ENCODE measurements at places on chromosomes 4 and X.

- DNase-seq: no peak
Observed at GRCh38 chrX:46838486-46838870, 1.6 kb downstream of the RP2 start.

- DNase-seq: no peak
Observed at GRCh38 chr4:104677116-104677515, 182.4 kb upstream of the CXXC4 start.

- DNase-seq: peak; percentile 47
Observed at GRCh38 chr4:54802336-54802735, 144.6 kb downstream of the KIT start.

DNA sequence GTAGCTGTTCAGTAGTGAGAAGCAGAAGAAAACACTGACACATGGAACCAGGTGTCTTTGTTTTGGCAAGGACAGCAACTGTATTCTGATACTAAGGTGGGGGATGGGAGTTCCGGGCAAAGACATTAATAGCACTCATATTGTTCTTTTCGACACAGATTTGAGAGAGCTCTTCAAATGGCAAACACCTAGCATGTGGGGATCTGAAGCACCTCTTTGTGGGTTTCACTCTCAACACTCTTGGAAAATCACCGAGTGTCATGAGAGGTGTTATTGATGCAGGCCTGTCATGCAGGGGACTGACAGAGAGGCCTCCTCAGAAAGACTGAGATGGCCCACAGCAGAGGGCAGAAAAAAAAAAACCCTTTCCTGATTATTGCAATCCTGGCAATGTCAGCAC, 228.4 kb upstream of the VCX start:
- no peak for DNase-seq

GRCh38 chr4:100070868-100071267, 119.4 kb downstream of the DDIT4L start:
- DNase-seq: no peak

GRCh38 chr4:10046471-10046870, 25.2 kb upstream of the SLC2A9 start:
- no peak for DNase-seq

GRCh38 chrX:136911253-136911652, 30.7 kb upstream of the RBMX start:
- DNase-seq: no peak

GRCh38 chr4:124754681-124755080, 42.1 kb upstream of the ANKRD50 start:
- no peak for DNase-seq

DNA sequence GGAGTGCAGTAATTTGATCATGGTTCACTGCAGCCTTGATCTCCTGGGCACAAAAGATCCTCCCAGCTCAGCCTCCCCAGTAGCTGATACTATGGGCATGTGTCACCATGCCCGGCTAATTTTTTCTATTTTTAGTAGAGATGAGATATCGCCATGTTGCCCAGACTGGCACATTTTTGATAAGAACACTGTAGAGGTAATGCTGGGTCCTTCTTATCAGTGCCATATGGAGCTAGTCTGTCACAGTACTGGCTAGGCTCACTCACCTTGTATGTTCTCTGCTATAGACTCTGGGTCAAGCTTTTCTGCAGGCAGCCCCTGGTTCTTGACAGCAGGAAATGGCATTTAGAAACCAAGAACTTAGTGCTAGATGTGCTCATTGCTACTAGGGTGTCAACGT, 53.9 kb downstream of the BCOR start:
- no peak for DNase-seq

- peak; percentile 19 for DNase-seq
Observed at GRCh38 chr4:175412746-175413145, 399.3 kb downstream of the GPM6A start.

DNA sequence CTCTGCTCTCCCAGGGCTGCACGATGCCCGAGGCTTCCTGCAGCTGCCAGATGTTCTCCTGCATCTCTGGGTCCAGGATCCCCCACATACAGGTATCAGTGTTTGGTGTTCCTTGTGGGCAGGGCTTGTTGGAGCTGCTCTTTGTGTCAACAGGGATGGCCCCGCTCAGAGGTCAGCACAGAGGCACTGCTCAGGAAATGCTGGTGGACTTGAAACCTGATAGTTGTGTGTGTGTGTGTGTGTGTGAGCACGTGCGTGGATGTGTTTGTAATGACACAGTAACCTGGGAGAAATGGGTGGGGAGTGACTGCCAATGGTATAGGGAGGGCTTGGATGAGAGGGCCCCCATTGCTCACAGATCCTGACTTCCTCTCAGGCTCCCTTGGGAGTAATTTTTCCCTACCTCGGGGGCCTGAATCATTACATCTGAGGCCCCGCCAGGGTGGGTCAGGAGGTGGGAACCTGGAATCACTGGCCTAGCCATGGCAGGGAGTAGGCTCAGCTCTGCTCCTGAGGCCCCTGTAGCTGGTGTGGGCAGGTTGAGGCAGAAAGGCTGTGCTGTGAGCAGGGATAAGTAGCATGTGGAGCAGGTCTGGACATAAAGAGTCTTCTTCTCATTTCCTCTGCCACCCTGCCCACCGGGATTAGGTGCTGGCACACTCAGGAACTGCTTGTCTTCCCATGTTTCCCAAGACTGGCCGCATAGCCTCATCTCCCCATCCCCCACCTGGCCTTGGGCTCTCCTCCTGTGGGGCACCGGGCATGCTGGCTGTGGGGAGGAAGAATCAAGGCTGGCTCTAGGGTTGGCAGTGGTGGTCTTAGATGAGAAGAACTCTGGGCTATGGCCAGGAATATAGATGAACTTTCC, 2.5 kb upstream of the EFNB1 start:
- no peak for DNase-seq

GRCh38 chrX:69116077-69116476, 49.2 kb downstream of the PJA1 start:
- DNase-seq: no peak

- DNase-seq: no peak
Observed at GRCh38 chr4:159227378-159227777, 124.5 kb downstream of the RAPGEF2 start.

GRCh38 chrX:118346258-118347094, 570 bp downstream of the WDR44 start:
- DNase-seq: peak; percentile 33
